Stimulated activated CD8-positive, alpha-beta memory T cell treated with anti-CD3 and anti-CD28 coated beads, Interleukin-12 subunit alpha, Interleukin-12 subunit beta, amount 100 ng/mL, for 1 hour (primary cell): ENCODE measurements at places on chromosomes 6 and 20.

- DNase-seq: no peak
These were observed 2.5 kb downstream of the RIMS1 start for GRCh38 chr6:71888756-71889340.

- no peak for DNase-seq
These were observed 580 bp downstream of the VEGFA start for GRCh38 chr6:43770372-43771209.

GRCh38 chr20:1263853-1264252 is 2.2 kb upstream of the SNPH start:
- DNase-seq: no peak

GRCh38 chr20:48787861-48788375 is 39.9 kb downstream of the PREX1 start:
- DNase-seq: no peak

DNA sequence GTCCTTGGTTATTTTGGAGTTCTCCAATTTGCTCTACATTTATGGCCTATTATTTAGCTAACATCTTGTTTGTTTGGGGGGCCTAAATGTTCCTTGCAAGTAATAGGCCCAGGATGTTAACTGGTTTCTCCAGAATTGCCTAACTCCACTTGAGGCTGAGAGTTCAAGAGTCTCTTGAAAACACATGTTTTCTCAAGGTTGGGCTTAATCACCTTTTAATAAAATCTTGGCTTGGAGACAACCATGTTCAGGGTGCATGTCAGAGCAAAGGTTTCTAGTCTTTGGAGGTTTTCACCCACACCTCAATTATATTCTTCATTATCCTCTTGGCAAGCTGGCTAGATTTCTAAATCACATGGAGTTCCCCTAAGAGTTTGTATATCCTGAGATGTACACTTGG is 54.2 kb downstream of the KLHL31 start:
- no peak for DNase-seq

GRCh38 chr6:149840345-149841075 is 23.6 kb downstream of the LRP11 start:
- DNase-seq: no peak

DNA sequence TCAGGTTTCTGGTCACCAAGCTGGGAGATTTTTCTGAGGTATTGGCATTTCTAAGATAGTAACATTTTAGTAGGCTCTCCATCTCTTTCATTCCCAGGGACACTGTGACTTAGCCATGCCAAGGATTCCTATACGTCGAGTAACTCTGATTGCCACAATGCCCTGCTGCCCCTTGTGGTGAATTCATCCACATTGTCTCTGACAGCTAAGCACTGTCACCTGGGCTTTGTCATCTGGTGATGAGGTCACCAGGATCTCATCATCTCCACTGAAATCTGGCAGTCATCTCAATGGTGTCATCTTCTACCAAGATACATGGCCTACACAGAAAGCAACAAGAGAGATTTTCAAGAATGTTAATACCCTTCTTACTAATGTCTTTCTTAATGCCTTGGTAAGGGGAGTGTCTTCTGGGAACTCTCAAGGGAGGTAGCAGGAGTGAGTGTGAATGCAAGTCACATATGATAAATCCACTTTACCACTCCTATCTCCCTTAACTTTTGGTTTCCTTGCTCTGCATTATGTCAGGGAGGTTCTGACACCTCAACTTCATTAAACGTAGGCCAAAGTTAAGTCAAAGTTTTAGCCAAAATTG is 246.7 kb downstream of the CD109 start:
- no peak for DNase-seq

DNA sequence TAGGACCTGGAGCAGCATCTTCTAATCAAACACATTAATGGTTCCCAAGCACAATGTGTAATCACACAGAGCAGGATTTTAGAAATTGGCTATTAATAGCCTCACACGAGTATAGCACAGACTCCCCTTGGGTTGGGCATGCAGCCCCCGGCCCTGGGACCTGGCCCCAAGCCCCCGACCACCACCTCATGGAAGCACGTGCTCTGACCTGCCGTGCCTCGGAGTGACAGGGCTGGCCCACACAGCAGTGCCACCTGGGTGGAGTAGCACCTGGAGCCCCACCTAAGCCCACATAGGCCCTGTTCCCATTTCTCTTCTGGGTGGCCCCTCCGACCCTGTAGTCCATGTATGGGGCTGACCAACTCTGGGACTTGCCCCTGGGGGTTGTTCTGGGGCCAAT is 171.8 kb downstream of the TTLL2 start:
- no peak for DNase-seq

GRCh38 chr20:32672982-32673851 is 524 bp downstream of the C20orf203 start:
- DNase-seq: no peak

- DNase-seq: no peak
These were observed 124.4 kb upstream of the NUP153 start for GRCh38 chr6:17831135-17831534.

GRCh38 chr20:61385296-61385695 is 133.2 kb downstream of the CDH4 start:
- no peak for DNase-seq

GRCh38 chr6:5302220-5302946 is 41.1 kb downstream of the FARS2 start:
- no peak for DNase-seq

- no peak for DNase-seq
These were observed 6.8 kb downstream of the TMX4 start for GRCh38 chr20:8012724-8013123.

DNA sequence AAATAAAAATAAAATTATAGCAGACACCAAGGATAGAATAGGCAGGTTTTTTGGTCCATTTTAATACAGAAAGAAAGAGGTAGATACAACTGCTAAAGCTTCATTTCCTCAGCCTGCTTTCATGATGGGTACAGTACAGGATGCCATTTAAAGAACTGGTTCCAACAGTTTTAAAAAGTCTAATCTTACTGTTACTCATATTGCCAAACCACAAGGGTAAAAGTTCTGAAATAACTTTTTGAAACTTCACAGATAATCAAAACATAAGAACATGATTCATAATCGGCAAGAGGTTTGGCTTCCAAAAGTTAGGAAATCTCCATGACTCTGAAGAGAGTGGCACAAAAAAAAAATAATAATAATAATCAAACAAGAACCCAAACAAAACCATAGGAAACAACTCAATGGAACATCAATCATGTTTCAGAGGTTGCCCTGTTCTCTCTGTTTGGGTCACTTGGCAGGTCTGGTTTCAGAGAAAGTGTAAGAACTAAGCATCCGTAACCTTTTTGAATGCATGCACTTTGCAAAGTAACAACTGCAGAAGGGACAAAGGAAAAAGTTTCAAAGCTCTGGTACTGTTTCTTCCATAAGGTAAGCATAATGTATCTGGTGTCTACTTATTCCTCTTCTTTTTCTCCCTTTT is 79.7 kb downstream of the SMLR1 start:
- no peak for DNase-seq

GRCh38 chr20:6811262-6812035 is 44.0 kb downstream of the BMP2 start:
- DNase-seq: no peak

DNA sequence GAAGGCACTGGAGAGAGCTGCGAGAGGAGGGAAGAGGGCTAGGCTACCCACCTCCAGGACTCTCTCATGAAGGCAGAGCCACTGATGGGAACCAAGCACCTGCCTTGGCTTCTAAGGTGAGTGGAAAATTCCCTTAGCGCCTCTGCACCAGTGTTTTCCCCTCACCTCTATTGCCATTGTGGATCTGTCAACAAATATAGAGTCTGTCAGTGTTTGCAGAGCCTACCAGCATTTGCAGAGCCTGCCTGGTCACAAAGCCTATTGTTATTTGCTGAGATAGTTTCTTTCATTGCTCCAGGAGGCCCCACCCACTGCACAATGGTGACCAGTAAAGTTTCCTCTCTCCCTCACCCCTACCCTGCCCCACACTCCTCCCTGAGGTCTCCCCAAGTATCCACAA is 141.9 kb downstream of the MRPL14 start:
- DNase-seq: no peak

DNA sequence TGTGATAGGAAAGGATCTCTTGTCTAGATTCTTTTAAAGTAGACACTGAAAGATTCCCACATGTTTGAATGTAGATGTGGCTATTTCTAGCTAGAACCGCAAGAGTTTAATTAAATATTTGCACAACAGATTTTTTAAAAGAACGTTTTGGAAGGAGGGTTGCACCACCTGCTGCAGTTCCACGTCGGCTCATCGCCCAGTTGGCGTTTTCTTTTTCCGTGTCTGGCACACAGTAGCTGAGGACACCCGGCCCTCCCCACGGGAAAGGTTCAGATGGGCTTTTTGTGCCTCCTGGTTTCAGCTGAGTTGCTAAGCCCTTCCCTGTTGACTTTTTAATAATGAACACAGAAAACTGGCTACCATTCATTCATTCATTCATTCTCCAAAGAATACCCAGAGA is 41.8 kb upstream of the DOK5 start:
- DNase-seq: no peak

DNA sequence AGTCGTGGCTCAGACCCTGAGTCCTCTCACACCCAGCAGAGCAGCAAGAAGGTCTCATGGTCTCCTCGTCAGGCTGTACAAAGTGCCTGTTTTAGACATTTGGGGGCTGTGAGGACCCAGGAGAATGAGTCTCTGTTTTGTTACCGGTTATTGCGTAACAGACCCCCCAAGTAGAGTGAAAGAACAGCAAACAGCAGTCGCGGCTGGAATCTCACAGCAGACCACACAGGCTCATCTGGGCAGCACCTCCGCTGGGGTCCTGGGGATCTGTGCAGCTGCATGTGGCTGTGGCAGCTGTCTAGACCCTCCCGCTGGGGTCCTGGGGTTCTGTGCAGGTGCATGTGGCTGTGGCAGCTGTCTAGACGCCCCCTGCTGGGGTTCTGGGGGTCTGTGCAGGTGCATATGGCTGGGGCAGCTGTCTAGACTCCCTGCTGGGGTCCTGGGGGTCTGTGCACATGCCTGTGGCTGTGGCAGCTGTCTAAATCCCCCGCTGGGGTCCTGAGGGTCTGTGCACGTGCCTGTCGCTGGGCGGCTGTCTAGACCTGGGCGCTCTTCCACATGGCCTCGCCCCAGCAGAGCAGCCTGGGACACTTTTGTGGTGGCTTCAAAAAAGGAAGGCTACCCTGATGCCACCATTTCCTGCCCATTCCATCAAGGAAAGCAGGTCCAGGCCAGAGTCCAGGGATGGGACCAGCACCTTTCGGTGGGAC is 24.7 kb downstream of the ENTPD6 start:
- DNase-seq: no peak

- DNase-seq: no peak
These were observed 775 bp downstream of the PIGU start for GRCh38 chr20:34675993-34676641.

DNA sequence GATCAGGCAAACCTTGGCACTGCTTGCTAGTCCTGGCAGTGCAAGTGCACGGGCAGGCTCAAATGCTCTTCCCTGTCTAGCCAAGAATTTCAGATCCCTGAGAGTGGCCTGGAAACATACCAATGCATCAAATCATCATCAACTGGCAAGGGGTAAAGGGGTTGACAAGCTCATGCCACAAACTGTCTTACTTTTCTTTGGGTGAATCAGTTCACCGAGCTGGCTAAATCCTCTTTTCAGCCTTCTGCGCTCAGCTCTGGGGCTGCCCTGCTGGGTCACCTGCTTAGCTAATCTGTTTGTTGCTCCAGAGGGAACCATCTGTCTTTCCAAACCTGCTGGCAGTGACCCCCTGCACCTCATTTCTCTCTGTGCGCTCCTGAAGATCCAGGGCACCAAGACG is 59.5 kb downstream of the LYRM4 start:
- no peak for DNase-seq

DNA sequence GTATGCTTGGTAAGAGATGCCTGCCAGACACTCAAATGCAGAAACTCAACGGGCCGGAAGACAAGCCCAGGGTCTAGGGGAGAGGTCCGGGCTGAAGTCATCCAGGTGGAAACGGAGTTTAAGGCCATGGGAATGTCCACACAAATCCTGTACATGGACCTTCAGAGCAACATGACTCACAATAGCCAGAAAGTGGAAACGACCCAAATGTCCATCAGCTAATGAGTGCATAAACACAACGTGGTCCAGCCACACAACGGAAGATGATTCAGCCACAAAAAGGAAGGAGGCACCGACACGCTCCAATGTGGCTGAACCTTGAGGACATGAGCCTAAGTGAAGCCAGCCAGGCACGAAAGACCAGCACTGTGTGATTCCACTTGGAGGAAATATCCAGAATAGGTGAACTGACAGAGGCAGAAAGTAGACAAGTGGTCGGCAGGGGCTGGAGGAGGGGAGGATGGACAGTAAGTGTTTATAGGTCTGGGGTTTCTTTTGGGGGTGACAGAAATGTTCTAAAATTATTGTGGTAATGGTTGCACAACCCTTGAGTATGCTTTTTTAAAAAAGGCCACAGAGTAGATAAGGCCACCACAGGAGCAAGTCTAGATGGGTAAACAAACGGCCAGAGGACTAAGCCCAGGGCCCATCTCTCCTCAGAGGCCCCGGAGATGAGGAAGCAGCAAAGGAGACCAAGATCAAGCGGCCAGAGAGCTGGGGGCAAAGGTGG is 105.6 kb downstream of the PREX1 start:
- no peak for DNase-seq

DNA sequence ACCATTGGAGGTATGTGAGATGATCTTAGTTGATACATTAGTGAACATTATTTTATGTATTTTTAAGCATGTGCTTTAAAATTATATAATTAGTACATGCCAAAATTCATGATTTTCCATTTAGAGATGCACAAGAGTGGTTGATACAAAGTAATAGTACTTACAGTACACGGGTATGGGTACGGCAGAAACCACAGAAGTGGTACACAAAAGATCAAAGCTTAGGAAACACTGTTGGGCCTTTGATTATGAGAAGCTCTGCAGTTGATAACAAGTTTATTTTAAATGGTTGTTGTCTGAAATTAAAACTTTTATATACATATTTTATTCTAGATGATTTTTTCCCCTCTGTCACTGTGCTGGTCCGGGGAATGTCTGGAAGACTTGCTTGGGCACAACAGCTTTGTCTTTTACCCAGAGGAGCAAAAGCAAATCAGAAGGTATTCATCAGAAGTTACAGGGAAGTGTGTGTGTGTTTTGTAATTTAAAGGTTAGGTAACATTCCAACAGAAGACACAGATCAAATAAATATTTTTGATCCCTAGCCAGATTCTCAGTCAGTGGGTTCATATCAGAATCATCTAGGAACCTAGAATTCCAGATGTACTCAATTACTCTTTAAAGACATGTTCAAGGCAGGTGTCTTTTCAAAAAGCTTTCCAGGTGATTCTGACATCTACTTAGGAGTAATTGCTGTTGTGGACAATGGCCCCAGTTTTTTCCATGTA is 32.5 kb upstream of the ADIG start:
- DNase-seq: no peak

GRCh38 chr6:6350696-6351095 is 30.2 kb upstream of the F13A1 start:
- DNase-seq: no peak

DNA sequence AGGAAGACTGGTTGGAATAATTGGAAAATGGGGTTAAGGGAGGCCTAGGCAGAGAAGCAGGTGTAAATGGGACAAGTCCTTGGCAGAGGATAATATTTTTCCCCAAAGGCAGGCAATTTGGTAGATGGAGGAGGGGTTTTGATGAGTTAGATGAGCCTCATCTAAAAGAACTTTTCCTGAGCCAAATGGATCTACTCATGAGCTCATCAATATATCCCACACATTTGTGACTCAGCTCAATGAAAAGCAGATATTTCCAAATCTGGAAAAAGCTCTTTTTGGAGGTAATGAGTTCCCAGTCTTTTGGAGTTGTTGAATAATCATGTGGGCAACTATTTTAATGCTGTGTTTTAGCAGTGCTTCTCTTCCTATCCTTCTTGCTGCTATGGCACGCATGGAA is 685.5 kb upstream of the CITED2 start:
- no peak for DNase-seq
